ENCODE measurements at places on chromosomes 3 and 15. TPM values are rescaled to one million over a fixed set of nuclear protein-coding genes. Genes with fewer than 3 reads are reported as not detected.

DNA sequence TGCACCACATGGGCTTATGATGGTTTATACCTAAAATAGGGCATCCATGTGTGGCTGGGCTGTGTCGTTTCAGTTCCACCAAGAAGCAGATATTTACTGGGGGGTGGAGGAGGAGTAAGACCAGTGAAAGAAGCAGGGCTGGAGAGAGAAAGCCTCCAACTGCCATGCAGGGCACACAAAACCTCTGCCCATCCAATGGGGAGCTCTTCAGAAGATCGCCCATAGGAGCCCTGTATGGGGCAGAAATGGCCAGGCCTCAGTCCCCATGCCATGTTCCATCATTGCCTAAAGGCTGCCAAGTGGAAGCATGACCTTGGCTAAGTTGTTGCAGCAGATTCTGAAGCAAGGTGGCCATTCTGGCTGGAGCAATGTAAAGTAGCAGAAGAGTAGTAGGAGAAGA is 277.0 kb downstream of the MEX3B start:
- no peak for DNase-seq

DNA sequence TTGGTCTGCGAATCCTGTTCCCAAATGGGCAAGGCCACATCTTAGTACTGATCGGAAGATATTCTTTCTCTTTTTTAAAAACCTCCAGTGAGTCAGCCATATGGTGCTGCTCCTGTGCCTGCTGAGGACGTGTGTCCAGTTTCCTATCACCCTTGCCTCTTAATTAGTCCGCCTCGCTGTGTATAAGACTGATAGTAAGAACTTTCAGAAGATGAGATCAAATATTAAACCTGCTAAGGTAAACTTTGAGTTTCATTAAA is 612 bp downstream of the UBA5 start:
- DNase-seq, result no peak

DNA sequence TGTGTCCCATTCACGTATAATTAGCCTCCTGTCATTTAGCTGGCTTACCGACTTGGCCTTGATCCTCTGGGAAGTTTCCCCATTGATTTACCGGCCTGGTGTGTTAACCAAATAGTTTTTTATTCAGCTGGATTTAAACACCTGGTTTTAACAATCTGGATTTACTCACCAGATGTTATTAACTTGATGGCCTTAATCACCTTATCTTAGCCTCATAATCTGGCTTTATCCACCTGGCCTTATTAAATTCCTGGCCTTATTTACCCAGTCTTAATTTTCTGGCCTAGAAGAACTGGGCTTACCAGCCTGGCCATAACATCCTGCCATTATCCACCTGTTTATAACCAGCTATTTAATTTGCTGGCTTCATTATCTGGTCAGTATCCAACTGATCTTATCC is 89.9 kb downstream of the IL12A start:
- DNase-seq, result no peak

DNA sequence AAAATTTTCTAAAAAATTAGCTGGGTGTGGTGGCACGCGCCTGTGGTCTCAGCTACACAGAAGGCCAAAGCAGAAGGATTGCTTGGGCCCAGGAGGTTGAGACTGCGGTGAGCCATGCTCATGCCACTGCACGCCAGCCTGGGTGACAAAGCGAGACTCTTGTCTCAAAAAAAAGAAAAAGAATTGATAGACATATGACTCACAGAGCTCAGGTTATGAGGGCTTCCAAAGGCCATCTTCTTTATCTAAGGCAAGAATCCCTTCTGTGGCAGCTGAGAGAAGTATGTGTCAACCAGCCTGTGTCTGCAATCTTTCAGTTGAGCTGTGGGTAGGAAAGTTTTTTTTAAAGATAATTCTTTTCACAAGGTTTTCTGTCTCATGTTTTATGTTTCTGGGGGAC is 53.9 kb downstream of the MRPS25 start:
- peak; percentile 23 for DNase-seq

DNA sequence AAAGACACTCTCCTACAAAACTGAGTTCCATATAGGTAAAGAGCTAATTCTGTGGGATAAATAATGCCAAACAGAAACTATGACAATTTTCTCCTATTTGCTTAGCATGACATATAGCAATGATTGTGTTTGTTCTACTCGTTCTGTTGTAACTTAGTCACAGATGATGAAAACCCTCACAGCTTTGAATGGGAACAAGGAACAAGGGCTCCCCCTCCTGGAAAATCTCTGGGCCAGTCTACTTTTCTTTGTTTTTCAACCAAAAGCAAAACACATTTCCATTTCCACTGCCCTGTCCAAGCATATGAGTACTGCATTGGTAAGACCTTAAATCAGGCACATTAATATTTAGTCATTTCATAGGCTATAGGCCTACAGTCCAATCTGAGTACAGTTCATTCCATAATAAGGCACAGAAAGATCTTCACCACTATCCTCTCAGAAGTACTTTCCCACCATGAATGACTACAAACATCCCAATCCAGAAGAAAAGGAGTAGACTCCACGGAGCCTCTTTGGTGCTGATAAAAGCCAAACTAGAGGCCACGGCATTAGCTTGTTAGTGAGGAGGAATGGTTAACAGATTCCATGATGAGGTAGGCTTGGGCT is 67.1 kb downstream of the ATP8B4 start:
- DNase-seq, result peak; percentile 58

DNA sequence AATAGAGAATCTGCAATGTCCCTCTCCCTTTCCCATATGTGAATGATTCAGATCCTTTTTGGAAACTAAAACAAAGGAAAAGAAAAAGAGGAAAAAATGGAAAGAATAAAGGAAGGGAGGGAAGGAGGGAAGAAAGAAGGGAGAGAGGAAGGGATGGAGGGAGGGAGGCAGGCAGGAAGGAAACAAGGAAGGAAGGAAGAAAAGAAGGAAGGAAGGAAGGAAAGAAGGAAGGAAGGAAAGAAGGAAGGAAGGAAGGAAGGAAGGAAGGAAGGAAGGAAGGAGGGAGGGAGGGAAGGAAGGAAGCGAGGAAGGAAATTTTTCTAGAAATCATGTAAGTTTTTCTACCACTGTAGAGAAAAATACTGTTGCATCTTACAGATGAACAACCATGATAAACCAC is 215.0 kb upstream of the CBLB start:
- no peak for DNase-seq

DNA sequence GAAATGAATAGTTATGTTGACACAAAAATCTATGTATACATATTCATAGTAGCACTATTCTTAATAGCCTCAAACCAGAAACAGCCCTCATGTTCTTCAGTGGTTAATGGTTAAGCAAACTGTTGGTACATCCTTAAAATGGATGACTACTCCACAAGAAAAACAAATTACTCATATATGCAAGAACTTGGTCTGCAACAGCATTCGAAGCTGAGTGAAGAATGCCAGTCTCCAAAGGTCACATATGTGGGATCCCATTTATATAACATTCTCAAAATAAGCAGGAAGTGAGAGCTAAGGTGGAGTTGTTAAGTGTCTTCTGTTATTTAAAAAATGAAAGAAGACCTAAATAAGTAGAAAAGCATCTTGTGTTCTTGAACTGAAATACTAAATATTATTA is 365.7 kb downstream of the GABRG3 start:
- DNase-seq, result no peak

DNA sequence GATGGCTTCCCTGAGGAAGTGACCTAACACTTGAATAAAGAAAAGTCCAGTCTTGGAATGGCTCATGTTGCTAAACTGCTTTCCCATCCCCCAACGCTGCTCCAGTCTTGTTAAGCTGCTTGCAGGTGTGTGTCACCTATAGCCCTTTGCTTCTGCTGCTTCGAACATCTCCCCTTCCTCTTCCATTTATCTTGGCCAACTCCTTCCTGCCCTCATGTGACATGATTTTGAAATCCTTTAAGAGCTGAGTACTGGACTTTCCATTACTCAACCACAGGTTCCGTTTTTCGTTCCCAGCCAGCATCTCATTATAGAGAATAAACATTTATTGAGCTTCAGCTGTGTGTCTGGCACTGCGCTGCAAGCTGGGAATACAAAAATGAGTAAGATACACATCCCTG is 1.7 kb downstream of the ATG7 start:
- DNase-seq, result no peak

GRCh38 chr3:39390181-39390580 is 7.0 kb downstream of the SLC25A38 start:
- DNase-seq, result no peak

- DNase-seq, result no peak
Observed at GRCh38 chr15:48427960-48428547, 96.8 kb downstream of the DUT start.

DNA sequence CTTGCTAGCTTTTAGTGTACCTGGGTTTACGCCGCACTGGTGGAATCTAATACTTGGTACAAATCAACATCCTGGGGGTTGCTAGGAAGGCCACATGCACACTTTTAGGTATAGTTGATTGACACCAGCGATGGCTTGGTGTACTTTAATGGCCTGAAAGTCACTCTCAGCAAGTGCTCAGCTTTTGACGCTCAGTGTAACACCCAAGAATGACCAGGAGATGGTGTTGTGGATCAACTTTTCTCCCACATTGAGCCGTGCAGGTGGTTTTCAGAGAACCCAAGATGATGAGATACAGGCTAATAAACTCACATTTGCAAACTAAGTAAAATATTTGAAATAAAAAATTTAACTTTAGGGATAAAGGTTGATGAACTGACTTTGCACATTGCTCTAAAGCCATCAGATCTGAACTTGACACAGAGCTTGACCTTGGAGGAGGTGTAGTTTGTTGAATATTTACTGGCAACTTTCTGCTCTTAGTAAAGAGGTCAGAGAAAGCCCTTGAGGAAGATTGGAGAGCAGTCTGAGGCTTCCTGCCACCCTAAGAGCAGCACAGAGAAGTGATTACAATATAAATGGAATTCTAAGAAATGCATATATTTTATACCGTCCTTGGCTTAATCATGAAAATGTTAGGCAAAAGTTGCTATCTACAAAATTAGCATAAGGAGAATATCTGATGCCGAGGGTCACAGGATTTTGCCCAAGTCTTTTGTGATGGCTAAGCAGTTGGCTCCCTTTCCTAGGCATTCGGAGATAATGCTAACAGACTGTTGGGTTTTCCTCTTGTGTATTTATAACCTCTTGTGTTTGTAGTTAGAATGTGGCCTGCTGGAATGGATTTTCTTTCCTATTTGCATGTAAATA is 143.4 kb upstream of the RASGRP1 start:
- peak; percentile 48 for DNase-seq

DNA sequence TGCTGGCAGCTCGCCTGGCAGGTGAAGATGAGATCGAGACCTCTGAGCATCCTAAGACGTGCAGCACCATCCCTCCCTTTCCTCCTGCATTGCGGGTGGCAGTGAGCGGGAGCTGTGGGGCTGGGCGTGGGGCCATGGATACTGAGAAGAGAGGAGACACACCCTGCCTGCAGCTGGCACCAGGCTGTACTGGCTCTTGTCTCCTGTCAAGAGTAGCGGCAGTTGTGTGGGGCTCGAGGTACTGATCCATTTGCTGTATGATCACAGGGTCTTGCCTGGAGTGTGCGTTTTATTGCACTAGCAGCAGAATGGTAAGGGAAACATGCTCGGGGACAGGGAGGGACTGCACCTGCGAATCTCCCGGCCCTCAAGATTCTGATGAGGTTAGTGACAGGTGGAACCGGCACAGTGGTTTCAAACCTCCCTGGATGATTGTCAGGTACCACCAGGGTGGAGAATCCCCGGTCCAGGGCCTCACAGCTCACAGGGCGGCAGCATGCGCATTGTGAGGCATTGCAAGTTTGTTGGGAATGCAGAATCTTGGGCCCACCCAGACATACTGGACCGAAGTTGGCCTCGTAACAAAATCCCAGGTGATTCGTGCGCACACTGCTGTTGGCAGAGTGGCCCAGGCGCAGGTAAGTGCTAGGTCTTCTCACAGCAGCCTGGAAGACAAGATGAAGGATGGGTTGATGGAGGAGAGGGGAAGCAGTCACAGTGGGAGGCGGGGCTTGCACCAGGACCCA is 14.1 kb downstream of the SYNM start:
- no peak for DNase-seq

The GOLGA6D gene
- total RNA-seq, result not detected

The PPP1R14D gene
- total RNA-seq, result not detected

- no peak for DNase-seq
Observed at GRCh38 chr3:146705225-146705624, 100.1 kb upstream of the PLSCR5 start.

The C3orf20 gene
- not detected for total RNA-seq

The FAH gene
- 44.3 TPM for total RNA-seq

- no peak for DNase-seq
Observed at GRCh38 chr15:70812827-70813364, 41.1 kb downstream of the LARP6 start.

The LSMEM2 gene
- total RNA-seq, result not detected

DNA sequence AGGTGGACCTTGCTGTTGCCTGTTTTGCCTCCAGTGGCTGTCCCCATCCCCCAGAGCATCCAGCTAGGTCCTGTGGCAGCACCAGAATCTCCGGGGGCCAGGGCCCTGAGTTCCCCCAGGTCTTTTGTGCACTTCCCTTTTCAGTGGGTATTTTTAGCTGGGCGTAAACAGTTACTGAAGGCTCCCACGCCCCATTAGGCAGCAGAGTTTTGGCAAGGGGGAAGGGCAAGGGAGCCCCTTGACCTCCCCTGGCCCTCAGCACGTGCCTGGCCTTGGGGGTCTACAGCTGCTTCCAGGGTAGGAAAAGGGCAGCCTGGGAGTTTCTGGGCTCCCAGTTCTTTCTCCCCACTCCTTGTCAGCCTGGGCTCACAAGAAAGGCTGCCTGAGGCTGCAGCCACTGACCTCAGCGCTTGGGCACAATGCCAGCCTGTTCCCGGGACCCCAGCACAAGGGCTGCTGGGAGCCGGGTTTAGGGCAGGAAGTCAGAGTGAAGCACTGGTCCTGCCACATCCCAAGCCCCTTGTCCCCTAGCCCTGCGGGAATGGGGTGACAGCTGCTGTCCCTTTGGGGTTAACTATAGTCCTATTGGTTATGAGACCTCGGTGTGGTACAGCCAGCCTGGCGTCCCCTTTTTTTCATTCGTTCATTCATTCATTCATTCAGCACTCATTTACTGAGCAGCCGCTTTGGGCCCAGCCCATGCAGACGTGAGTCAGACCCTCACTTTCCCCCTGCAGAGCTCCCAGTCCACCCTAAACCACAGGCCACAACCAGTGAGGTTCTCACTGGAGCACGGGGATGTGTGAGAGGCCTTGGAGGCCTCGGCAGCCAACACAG is 8.4 kb downstream of the CSK start:
- DNase-seq, result peak; percentile 74

- DNase-seq, result no peak
Observed at GRCh38 chr3:20511863-20512505, 326.0 kb upstream of the SGO1 start.

- no peak for DNase-seq
Observed at GRCh38 chr3:194235160-194235559, 99.2 kb downstream of the HES1 start.

- peak; percentile 79 for DNase-seq
Observed at GRCh38 chr3:32510075-32510724, 7.5 kb upstream of the CMTM6 start.

DNA sequence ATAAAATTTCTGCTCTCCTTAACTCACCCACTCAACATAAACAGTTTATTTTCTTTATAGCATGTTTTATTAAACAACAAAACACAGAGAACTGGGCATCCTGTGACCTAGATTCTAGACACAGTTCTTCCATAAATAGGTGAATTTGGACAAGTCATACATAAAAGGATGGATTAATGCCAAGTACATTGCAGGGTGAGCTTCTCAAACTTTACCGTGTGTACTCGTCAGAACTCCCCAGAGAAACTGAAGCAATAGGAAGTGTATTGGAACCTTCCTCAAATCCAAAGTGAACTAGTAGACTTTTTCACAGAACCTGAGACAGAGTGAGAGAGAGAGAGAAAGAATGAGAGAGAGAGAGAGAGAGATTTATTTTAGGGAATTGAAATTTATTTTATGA is 139.7 kb downstream of the CD47 start:
- no peak for DNase-seq

GRCh38 chr3:174125267-174125824 is 727.8 kb downstream of the NLGN1 start:
- DNase-seq, result no peak

The RTP1 gene
- total RNA-seq, result not detected

The IQCF5 gene
- total RNA-seq, result not detected
